ENCODE measurements at places on chromosomes 4 and X.
A peak's percentile ranks its signal among the peaks of the same experiment; 100 is the strongest.

DNA sequence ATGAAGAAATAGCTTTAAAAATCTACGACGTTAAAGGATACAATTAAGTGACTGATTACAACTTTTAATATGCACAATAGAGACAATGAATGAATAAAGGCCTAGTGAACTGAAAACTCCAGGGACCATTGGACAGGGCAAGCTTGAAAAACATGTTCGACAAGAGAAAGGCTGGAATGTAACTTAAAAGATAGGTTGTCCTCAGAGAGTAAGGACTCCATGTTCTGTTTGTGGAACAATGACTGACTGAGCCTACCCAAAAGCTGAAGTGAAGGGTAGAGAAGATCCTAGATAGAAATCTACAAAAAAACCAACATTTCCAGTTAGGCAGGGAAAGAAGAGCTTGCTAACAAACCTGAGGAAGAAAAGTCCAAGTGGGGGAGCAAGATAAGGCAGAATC is 173.4 kb downstream of the NR3C2 start:
- no peak for DNase-seq

GRCh38 chr4:38591617-38592337 is 72.2 kb upstream of the KLF3 start:
- DNase-seq = no peak

GRCh38 chrX:80556148-80556547 is 135.9 kb downstream of the TENT5D start:
- DNase-seq = no peak

GRCh38 chrX:27186671-27187070 is 276.5 kb downstream of the PPP4R3C start:
- peak; percentile 20 for DNase-seq

DNA sequence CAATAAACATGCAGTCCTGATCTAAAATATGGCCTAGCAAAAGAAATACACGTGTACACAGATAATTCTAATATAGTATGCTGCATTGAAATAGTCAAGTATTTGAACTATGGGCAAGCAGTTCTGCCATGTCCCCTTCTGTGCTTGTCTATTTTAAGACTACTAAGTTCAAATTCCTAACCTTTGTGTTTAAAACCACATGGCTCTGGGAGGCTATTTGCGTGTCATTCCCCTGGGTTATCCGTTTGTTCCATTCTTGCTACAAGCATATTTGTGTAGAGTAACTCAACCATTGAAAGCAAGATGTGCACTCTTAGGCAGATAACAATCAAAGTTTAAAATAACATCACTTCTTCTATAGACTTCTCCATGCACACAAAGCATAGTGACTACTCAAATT is 25.4 kb upstream of the TBC1D1 start:
- no peak for DNase-seq

DNA sequence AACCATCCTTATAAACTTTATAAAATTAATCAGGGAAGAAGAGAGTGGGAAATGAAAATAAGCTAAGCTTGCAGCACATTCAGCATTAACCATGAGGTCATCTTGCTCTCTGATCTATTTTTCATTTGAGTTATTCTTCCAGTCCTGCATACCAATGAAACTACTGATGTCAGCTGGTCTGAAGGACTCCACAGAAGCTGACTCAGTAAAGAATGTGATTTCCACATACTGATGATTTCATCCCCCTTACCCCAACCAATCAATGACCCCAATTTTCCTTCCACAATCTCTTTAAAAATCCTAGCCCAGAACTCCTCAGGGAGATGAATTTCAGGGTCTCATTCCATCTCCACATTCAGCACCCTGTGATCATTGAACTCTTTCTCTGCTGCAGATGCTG is 18.8 kb upstream of the DSPP start:
- DNase-seq = no peak

DNA sequence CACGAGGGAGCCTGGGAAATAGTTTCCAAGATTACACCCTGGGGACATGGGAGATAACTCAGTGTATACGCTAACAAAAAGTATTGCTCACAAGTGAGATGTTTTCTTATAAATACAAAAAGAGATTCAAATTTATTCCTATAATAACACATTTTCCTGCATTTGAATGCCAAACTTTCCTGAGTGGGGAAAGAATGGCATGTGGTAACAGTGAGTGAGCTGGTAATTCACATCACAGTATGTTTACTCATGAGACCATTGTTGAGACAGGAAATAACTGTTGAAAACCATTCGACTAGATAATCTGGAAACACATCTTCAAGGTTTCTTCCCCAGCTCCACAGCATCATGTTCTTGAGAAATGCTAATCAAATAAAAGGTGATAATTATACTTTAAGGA is 109.1 kb downstream of the TASL start:
- DNase-seq = no peak

DNA sequence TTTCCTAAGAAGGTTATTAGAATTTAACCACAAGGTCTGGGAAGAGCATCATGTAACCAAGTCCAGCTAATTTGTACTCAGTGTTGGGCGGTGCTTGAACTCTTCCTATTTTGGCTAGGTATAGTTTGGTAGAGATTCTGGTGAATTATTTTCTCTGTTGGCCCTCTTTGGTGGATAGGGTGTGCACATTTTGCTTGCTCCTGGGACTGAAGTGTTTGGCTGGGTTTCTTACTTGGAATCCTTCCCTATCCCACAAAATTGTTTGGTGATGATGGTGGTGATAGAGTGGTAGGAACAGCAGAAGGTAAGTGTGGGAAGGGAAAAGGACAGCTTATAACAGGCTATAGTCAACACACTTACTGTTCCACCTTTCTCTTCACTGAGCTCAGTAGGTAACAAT is 194.8 kb upstream of the GPC4 start:
- no peak for DNase-seq

- DNase-seq = no peak
Observed at GRCh38 chr4:128308986-128309385, 21.4 kb upstream of the PGRMC2 start.

GRCh38 chrX:7184816-7185215 is 36.9 kb upstream of the PUDP start:
- DNase-seq = no peak

GRCh38 chr4:25146076-25146475 is 14.2 kb downstream of the SEPSECS start:
- no peak for DNase-seq

GRCh38 chrX:108070891-108071290 is 20.5 kb downstream of the PSMD10 start:
- no peak for DNase-seq

DNA sequence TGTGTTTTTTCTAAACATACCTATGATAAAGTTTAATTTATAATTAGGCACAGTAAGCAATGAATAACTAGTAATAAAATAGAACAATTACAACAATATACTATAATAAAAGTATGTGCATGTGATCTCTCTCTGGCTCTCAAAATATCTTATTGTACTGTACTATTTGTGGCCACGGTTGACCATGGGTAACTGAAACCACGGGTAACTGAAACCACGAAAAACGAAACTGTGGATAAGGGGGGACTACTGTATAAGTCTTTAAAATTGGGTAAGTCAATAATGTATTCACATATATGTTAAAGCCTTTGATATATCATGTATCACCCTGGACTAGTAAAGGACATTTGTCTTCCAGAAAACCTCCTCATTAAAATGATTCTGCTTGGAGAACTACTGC is 20.0 kb downstream of the TMEM154 start:
- DNase-seq = no peak

DNA sequence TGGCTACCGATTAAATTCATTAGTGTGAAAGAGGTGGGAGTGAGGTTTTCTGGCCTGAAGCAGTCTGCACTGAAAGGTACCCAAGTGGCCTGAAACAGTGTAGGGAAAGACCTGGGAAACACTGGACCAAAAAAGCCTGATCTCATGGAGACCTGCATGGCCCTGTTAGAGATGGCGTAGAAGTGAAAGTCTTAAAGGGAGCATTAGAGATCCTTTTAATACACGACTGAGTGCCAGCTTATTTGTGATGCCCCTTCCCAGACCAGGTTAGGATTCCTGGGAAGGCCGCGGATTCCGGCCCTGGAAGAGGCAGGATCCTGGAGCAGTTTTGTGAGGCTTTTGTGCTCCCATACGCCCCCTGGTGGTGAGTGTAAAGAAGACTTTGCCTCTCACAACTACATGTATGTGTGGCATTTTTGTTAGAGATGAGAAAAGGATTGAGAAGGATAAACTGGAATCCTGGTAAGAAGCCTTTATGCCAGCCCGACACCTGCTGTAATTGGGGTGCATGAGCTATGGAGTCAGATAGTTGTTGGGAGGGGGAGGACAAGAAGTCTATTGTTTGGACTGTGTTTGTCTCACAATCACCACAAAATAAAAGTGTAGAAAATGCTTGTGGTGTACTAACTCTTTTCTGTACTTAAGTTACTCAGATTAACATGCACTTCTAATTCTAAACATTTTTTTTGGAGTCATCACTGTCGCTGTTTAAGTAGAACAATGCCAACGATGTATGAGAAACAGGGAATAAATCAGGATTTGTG is 54.0 kb downstream of the JADE1 start:
- no peak for DNase-seq

DNA sequence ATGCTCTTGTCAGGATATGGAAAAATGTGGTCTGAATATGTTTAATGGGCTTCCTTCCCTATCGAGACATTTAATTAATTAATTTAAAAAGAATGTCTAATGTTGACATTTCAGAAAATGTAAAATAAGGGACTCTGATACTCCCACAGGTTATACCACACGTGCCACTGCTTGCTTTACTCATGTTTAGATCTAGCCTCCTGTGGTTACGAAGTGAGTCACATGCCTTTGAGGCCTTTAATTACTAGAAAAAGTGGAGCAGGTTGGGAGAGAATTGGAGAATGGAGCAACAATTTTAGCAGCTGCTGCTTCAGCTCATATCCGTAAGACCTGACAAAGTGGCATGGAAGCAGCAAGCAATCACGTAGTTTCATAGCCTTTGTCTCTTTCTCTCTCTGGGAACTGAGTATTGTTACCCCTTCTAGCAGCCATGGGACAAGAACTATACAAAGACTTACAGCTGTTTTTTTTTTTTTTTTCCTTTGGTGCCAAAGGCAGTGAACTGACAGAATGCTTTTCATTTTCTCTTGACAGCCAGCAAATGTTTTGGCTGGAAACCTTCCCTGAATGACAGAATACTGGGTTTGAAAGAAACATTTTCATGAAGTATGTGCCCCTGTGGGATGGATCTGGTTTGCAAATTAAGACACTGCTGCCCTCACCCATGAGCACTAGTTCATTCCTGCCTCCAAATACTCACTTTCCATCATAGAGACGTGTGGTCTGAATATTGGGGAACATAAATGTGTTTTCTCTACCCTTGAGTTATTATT is 355.1 kb upstream of the PABPC5 start:
- DNase-seq = no peak

- DNase-seq = no peak
Observed at GRCh38 chrX:134371133-134371532, 88.8 kb upstream of the HPRT1 start.

DNA sequence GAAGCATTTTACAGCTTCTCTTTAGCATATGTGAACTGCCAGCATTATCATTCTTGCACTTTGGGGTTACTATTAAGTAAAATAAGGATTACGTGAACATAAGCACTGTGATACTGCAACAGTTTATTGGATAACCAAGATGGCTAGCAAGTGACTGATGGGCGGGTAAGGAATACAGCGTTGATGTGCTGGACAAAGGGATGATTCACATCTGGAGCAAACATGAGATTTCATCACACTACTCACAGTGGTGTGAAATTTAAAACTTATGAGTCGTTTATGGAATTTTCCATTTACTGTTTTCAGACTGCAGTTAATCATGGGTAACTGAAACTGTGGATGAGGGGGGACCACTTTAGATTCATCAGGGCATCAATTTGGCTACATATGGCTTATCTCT is 16.0 kb downstream of the NBDY start:
- DNase-seq = no peak

DNA sequence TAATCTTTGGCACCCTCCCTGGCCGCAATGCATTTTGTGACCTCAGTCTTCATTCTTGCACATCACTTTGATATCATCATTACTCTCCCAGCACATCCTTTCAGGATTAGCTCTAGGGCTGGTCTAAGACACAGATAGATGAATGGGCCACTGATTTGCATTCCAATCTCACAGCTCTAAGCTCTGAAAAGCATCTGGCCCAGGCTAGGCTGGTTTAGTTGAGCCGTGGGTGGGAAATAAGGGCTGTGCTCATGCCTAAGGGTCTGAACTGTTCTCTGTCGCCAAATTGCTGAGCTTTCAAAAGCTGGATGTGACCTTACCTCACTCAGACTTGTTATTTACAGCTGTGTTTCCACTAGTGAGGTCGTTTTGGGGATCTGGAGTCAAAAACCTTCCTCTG is 30.0 kb upstream of the SLC9A7 start:
- DNase-seq = no peak

- DNase-seq = no peak
Observed at GRCh38 chr4:84907145-84907544, 59.3 kb downstream of the WDFY3 start.

DNA sequence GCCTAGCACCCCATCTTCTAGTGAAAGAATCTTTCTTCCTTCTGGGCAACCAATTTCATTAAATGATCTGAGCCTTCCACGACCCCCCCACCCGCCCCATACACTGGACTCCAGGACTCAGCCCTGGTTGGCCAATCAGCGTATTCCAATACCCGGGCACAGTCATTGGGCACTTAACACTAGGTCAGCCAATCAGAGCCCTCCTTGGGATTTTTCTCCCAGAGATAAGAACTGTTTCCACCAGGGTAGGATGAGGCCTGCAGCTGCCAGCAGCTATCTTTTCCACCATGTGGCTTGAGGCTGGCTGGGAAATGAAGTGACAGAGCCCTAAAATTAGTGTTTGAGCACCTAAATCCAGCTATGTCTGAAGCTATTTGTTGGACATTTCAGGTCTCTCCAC is 418.8 kb downstream of the BCOR start:
- no peak for DNase-seq

DNA sequence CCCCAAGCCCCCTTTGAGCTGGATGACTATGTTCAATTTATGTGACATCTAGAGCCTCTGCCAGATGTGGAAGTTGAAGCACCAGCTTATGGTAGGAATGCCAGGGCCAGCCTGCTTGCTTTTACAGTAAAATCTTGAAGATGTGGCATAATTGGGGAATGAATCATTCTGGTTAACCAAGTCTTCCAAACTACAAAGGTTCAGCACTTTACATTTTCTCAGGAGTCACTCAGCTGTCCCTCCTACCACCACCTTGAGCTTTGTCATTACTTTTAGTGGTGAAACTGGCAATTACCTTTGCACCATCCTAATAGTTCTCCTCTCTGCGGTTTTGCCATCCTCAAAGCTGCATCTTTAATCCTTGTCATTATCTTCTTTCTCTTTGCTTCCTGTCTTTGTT is 172.2 kb downstream of the HS6ST2 start:
- no peak for DNase-seq

GRCh38 chr4:38662522-38663089 is 1.4 kb upstream of the KLF3 start:
- no peak for DNase-seq

GRCh38 chr4:189278597-189279165 is 662.0 kb upstream of the FRG1 start:
- no peak for DNase-seq

DNA sequence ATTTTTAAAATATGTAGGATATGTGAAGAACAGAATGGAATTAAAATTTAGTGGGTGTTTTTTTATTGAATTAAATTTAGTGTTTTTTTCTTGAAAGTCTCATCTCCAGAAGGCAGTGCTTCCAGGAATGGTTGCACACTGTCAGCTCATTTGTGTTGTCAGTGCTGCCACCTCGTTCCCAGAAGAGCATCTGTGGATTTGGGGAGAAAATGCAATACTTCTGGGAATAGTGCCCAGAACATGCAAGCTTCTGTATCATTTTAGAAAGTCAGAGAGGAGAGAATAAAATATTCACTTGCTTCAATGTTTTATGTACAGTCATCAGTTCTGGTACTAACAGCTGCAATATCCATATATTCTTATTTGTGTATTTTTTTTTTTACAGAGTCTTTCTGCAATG is 608.8 kb downstream of the PCDH7 start:
- DNase-seq = no peak

- no peak for DNase-seq
Observed at GRCh38 chrX:130975947-130976346, 72.9 kb upstream of the ENOX2 start.
